ENCODE measurements at places on chromosomes 5 and 9. TPM values are rescaled to one million over a fixed set of nuclear protein-coding genes. Genes with fewer than 3 reads are reported as not detected.

DNA sequence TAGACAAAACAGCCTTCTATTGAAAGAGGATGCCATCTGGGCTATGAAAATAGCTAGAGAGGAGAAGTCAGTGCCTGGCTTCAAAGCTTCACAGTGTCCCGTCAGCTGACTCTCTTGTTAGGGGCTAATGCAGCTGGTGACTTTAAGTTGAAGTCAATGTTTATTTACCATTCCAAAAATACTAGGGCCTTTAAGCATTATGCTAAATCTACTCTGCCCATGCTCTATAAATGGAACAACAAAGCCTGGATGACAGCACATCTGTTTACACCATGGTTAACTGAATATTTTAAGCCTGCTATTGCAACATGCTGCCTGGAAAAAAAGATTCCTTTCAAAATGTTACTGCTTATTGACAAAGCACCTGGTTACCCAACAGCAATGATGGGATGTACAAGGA lies 309.1 kb downstream of the NTRK2 start:
- no peak for DNase-seq
- H3K27me3 ChIP-seq, result no peaks in the 10 kb centered on the region
- no peak overlapping the region for H3K4me3 ChIP-seq
- no peaks in the 10 kb centered on the region for H3K4me1 ChIP-seq
- H3K27ac ChIP-seq, result no peak overlapping the region

DNA sequence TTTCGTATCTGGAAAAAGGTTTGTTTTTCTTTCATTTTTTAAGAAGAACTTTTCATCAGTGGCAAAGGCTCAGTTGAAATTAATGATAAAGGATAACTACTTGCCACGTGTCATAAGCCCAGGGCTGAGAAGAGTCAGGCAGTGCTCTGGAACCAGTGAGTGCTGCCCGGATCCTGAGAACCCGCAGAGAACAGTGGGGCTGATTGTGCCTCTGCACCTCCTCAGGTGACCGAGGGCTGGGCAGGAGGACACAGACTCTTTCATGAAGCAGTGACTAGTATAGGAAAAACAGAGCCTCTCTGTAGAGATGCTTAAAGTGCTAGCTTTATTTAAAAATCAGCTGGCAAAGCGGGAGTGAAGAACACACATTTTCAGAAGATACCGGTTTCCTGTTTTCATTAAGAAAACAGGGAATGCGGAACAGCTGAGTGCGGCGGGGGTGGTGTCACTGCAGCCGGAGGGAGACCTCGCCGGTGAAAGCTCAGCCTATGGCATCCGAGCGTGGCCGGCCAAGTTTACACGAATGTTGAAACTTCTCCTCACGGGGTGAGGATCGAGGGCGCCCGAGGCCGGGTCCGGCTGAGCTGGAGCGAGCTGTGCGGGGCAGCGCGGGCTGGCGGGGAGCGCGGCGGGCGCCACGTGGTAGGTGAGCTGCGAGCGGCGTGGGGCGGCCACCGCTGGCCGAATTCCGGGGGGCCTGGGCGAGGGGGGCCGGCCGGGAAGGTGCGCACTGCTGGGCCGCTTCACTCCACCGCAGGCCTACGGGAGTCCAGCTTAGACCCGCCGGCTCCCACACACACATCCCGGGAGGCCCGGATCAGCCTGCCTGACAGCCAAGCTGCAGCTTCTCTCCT lies 134.7 kb upstream of the DMRT1 start:
- peak; percentile 76 for DNase-seq
- H3K4me1 ChIP-seq, result peaks cover 9% of the 10 kb centered on the region
- peak overlapping the region; percentile 86 for H3K27ac ChIP-seq
- H3K4me3 ChIP-seq, result peak overlapping the region; percentile 36
- H3K27me3 ChIP-seq, result peaks cover 26% of the 10 kb centered on the region

- no peaks in the 10 kb centered on the region for H3K4me1 ChIP-seq
- H3K27me3 ChIP-seq, result no peaks in the 10 kb centered on the region
- no peak overlapping the region for H3K27ac ChIP-seq
These were observed 155.5 kb upstream of the NMUR2 start for GRCh38 chr5:152560512-152561137.

DNA sequence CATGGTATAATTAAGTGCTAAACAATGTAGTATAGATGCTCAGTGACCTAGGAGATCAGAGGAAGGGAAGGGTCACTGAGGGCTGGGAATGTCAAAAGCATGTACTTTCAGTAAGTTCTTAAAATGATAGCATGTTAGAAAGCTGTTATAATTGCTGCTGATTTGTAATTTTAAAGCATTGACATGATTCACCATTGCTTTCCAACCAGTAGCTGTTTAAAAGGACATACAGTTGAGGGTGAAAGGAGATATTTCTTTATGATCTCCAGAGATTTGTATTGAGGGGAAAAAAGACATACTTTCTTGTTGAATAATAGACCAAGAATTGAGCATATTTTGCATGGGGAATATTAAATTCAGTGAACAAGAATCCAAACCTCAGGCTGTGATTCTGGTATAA lies 1.2 kb upstream of the SLC1A3 start:
- peaks cover 28% of the 10 kb centered on the region for H3K4me1 ChIP-seq
- H3K27ac ChIP-seq, result no peak overlapping the region

GRCh38 chr5:88679638-88680037 lies 203.3 kb downstream of the MEF2C start:
- H3K27ac ChIP-seq, result no peak overlapping the region
- no peaks in the 10 kb centered on the region for H3K4me1 ChIP-seq
- H3K27me3 ChIP-seq, result peaks cover 16% of the 10 kb centered on the region
- no peak for DNase-seq

GRCh38 chr5:119347991-119348390 lies 7.8 kb upstream of the TNFAIP8 start:
- no peaks in the 10 kb centered on the region for H3K36me3 ChIP-seq
- no peak for DNase-seq
- no peak overlapping the region for H3K4me3 ChIP-seq
- H3K27me3 ChIP-seq, result no peaks in the 10 kb centered on the region

DNA sequence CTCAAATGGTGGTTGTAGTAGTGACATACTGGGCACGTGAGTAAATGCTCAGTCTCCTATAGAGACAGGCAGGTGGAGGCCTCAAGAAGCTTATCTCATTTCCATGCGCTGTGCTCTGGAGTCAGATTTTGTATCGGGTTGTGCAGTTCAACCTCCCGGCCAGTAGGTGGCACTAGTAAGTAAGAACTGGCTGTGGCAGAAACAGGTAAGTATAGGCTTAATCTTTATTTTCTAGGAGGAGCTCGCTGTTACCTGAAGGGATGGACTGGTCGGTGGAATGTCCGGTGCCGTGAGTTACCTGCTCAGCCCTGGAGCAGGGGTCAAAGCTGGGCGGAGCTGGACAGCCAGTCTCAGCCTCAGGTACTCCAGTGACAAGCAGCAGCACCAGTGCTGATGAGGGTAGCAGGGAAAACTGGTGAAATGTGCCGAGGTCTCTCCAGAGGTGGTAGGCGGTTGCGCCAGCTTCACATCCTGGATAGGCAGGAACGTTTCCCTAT lies 880.1 kb upstream of the SEMA6A start:
- H3K4me1 ChIP-seq, result no peaks in the 10 kb centered on the region
- no peaks in the 10 kb centered on the region for H3K27me3 ChIP-seq
- H3K36me3 ChIP-seq, result no peaks in the 10 kb centered on the region

GRCh38 chr9:29208670-29209069 lies 1635.4 kb upstream of the C9orf72 start:
- H3K4me3 ChIP-seq, result no peak overlapping the region
- peaks cover 7% of the 10 kb centered on the region for H3K4me1 ChIP-seq
- H3K27ac ChIP-seq, result no peak overlapping the region
- no peaks in the 10 kb centered on the region for H3K36me3 ChIP-seq
- DNase-seq, result no peak

DNA sequence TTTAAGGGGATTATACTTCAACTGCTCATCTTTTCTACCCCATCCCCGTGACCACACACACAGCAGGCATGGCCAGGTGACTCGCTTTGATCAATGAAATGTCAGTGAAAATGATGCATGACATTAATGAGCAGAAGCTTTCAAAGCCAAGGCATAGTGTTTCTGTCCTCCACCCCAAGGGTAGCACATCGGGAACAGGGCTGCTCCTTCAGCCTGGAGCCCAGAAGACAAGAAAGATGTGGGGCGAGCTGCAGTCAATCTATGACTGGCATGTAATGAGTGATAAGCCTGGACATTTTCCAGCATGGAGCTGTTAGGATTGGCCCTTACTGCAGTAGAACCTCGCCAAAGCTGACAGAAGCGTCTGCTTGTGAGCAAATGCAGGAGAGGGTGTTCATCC lies 122.6 kb upstream of the IRX2 start:
- no peaks in the 10 kb centered on the region for H3K36me3 ChIP-seq
- H3K4me1 ChIP-seq, result no peaks in the 10 kb centered on the region
- no peaks in the 10 kb centered on the region for H3K27me3 ChIP-seq
- no peak overlapping the region for H3K4me3 ChIP-seq

GRCh38 chr5:16963821-16964220 lies 27.7 kb upstream of the MYO10 start:
- no peaks in the 10 kb centered on the region for H3K4me1 ChIP-seq
- no peaks in the 10 kb centered on the region for H3K27me3 ChIP-seq
- no peak overlapping the region for H3K4me3 ChIP-seq
- H3K27ac ChIP-seq, result no peak overlapping the region
- DNase-seq, result no peak
- no peaks in the 10 kb centered on the region for H3K36me3 ChIP-seq

- no peaks in the 10 kb centered on the region for H3K27me3 ChIP-seq
- H3K27ac ChIP-seq, result no peak overlapping the region
These were observed 32.4 kb downstream of the RASEF start for GRCh38 chr9:83030391-83031107.

DNA sequence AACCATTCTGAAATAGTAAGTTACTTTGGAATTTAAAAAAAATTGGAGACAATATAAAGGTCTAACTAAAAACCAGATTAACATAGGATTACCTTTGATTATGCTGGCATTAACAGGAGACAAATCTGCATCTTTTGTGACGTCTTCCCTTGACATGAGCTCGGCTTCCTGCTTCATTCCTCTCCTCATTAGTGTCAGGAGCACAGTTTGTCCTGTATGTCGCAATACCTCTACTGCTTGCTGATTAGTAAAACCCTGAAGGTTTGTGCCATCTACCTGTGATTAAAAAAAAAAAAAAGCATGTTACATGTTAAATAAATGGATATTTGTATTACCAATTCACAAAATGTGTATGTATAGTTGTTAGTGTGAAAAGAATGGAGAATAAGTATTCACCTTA lies 73.7 kb downstream of the MPDZ start:
- H3K4me1 ChIP-seq, result peaks cover 5% of the 10 kb centered on the region
- H3K4me3 ChIP-seq, result no peak overlapping the region
- H3K36me3 ChIP-seq, result peaks cover 19% of the 10 kb centered on the region
- H3K27me3 ChIP-seq, result no peaks in the 10 kb centered on the region
- no peak overlapping the region for H3K27ac ChIP-seq

DNA sequence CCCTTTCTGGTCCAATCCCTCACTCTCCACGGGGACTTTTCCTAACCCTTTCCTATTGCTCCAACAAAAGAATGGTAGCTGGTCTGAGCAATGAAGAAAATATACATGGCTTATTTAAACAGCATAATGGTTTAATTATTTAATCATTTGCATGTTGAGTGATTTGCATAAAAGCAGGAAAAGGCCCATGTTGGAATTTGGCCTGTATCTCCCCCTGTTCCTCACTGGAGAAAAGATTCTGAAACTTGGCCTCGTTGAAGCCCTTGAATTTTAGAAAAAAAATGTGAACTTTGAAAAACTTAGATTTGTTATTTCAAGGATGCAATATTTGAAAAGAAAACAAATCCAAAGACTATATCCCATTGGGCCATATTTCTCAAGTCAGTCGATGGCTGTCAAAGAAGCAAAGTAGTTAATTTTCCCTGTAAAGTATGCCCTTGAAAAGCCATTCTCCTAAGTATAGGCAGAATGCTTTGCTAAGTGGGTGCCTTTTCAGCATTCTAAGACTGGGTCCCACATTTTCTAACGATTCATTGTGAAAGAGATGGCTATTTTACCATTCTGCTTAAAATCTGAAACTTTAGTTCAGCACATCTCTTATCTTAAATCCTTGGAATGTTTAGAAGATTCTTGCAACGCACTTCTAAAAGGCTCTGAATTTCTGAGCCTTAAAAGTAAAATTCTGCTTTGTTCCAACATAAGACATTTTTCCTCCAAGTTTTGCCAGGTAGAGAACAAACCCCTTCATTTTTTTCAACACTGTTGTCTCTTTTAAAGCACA lies 428.8 kb downstream of the ARHGEF28 start:
- DNase-seq, result peak; percentile 58
- no peak overlapping the region for H3K27ac ChIP-seq
- H3K4me3 ChIP-seq, result no peak overlapping the region
- no peaks in the 10 kb centered on the region for H3K4me1 ChIP-seq
- no peaks in the 10 kb centered on the region for H3K36me3 ChIP-seq

- H3K4me3 ChIP-seq, result no peak overlapping the region
- no peaks in the 10 kb centered on the region for H3K27me3 ChIP-seq
- H3K4me1 ChIP-seq, result no peaks in the 10 kb centered on the region
- DNase-seq, result no peak
- no peak overlapping the region for H3K27ac ChIP-seq
These were observed 40.3 kb downstream of the TPPP start for GRCh38 chr5:652773-653350.

DNA sequence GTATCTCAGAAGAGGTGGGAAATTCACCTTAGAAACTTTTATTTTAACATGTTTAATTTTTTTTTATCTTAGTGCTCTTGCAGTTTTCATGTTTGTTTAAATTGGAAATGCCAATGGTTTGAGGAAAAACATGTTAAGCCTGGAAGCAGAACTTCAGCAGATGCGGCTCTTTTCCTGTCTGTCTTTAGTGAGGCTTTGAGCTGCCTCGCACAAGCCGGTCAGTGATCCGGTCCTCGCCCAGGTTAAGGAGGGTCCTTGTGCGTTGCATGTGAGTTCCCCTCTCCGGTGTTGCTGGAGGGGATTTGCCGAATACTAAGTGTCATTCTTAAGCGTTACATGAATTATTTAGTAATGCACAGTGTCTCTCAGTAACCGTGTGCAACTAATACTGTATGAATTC lies 9.4 kb upstream of the PLEKHG4B start:
- peaks cover 5% of the 10 kb centered on the region for H3K4me1 ChIP-seq
- no peak for DNase-seq
- H3K4me3 ChIP-seq, result no peak overlapping the region
- H3K36me3 ChIP-seq, result no peaks in the 10 kb centered on the region
- peaks cover 4% of the 10 kb centered on the region for H3K27me3 ChIP-seq

- H3K36me3 ChIP-seq, result no peaks in the 10 kb centered on the region
- H3K4me1 ChIP-seq, result no peaks in the 10 kb centered on the region
- H3K27ac ChIP-seq, result no peak overlapping the region
- H3K27me3 ChIP-seq, result no peaks in the 10 kb centered on the region
- DNase-seq, result no peak
These were observed 48.5 kb downstream of the MAMDC2 start for GRCh38 chr9:70092190-70092589.

GRCh38 chr5:147752033-147752432 lies 30.5 kb downstream of the JAKMIP2 start:
- H3K27me3 ChIP-seq, result no peaks in the 10 kb centered on the region
- DNase-seq, result no peak
- no peak overlapping the region for H3K27ac ChIP-seq
- no peaks in the 10 kb centered on the region for H3K36me3 ChIP-seq
- H3K4me1 ChIP-seq, result no peaks in the 10 kb centered on the region

GRCh38 chr5:118249386-118249785 lies 739.0 kb downstream of the DTWD2 start:
- H3K27ac ChIP-seq, result no peak overlapping the region
- H3K4me3 ChIP-seq, result no peak overlapping the region
- H3K36me3 ChIP-seq, result no peaks in the 10 kb centered on the region
- H3K27me3 ChIP-seq, result no peaks in the 10 kb centered on the region

The C5orf52 gene
- polyA plus RNA-seq, result 0.09 TPM

The KIF27 gene
- polyA plus RNA-seq, result 2.9 TPM

The UHRF2 gene
- polyA plus RNA-seq, result 17.3 TPM

The CCL21 gene
- 223 TPM for polyA plus RNA-seq

The SVEP1 gene
- 3.3 TPM for polyA plus RNA-seq

The CYLC2 gene
- polyA plus RNA-seq, result not detected

The PRRX2 gene
- polyA plus RNA-seq, result 3.8 TPM

The EPB41L4A gene
- polyA plus RNA-seq, result 6.7 TPM

The LURAP1L gene
- 33.2 TPM for polyA plus RNA-seq

The KCNN2 gene
- polyA plus RNA-seq, result 2.7 TPM

The ZNF622 gene
- 20.0 TPM for polyA plus RNA-seq
